Lung (tissue), 17 donors: ENCODE measurements at places on chromosomes 3 and 15. TPM values are rescaled to one million over a fixed set of nuclear protein-coding genes. Genes with fewer than 3 reads are reported as not detected.

The FBXL2 gene
- total RNA-seq: 28.7 TPM

The KLHL6 gene
- total RNA-seq: 18.0 TPM

The RPS17 gene
- 1,181 TPM for total RNA-seq

The LSAMP gene
- 16.8 TPM for total RNA-seq

The AZI2 gene
- total RNA-seq: 132 TPM

The ADGRG7 gene
- total RNA-seq: not detected

The CHL1 gene
- total RNA-seq: 11.5 TPM

The VGLL3 gene
- total RNA-seq: 49.2 TPM

The ROPN1 gene
- total RNA-seq: not detected

The DIS3L gene
- 28.8 TPM for total RNA-seq

The ATP8B4 gene
- 4.1 TPM for total RNA-seq

The POLQ gene
- total RNA-seq: 0.80 TPM

The GNB4 gene
- total RNA-seq: 33.7 TPM

The PATL2 gene
- 3.0 TPM for total RNA-seq

The CATSPER2 gene
- 5.6 TPM for total RNA-seq

The NMB gene
- total RNA-seq: 2.6 TPM

The SCN11A gene
- 0.12 TPM for total RNA-seq

The GCSAM gene
- total RNA-seq: 0.97 TPM

The SAMMSON gene
- total RNA-seq: not detected

The SI gene
- not detected for total RNA-seq

The PRSS50 gene
- total RNA-seq: 2.2 TPM

The ZNF80 gene
- total RNA-seq: not detected

The ITIH1 gene
- total RNA-seq: 0.11 TPM

The SPATA12 gene
- total RNA-seq: not detected

The HRH1 gene
- total RNA-seq: 5.6 TPM

The TGM4 gene
- not detected for total RNA-seq

The SLC28A1 gene
- total RNA-seq: 0.06 TPM

The SLC28A2 gene
- 1.5 TPM for total RNA-seq

The GOLGA6L9 gene
- total RNA-seq: 4.1 TPM

The PTH1R gene
- total RNA-seq: 25.1 TPM

The ZPLD1 gene
- not detected for total RNA-seq

The PLA2G4E gene
- total RNA-seq: 1.7 TPM

The CLRN1 gene
- not detected for total RNA-seq

The GOLGA8J gene
- not detected for total RNA-seq

The BTBD1 gene
- 71.0 TPM for total RNA-seq

The CPNE9 gene
- total RNA-seq: not detected

The A4GNT gene
- total RNA-seq: 0.25 TPM

The DVL3 gene
- 73.5 TPM for total RNA-seq

The ADCY5 gene
- total RNA-seq: 8.4 TPM

The ANKUB1 gene
- 3.5 TPM for total RNA-seq

The CILP gene
- 0.89 TPM for total RNA-seq

The NR2F2 gene
- total RNA-seq: 73.5 TPM

The BTLA gene
- 2.0 TPM for total RNA-seq

The GHSR gene
- not detected for total RNA-seq

The CPLX3 gene
- not detected for total RNA-seq
